Stimulated activated CD8-positive, alpha-beta memory T cell treated with anti-CD3 and anti-CD28 coated beads, Interleukin-15, amount 100 ng/mL, for 4 hours (primary cell): ENCODE measurements at places on chromosomes 5 and 9.

- no peak for DNase-seq
Observed at GRCh38 chr5:9644630-9645029, 14.5 kb upstream of the TAS2R1 start.

GRCh38 chr5:61450493-61451279, 118.6 kb downstream of the ZSWIM6 start:
- DNase-seq: no peak

GRCh38 chr5:176890455-176891330, 8.5 kb downstream of the HK3 start:
- no peak for DNase-seq

DNA sequence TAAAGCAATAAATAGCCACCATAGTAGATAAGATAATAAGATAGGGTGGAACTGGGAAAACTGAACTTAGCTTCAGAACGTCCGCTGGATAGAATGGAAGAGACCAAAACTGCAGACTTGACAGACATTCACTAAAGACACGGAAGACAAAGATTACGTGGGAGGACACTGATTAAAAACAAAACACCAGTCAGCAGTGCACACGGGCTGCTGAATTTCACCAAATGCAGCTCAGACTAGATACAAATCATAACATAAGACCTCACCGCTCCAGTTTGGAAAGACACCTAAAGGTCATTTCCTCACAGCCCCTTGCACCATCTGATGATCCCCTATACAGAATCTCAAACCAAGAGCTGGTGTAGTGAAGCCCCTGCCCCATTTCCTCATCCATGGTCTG, 2.9 kb upstream of the OR2Y1 start:
- no peak for DNase-seq

GRCh38 chr5:90807496-90807895, 248.9 kb downstream of the ADGRV1 start:
- DNase-seq: no peak

DNA sequence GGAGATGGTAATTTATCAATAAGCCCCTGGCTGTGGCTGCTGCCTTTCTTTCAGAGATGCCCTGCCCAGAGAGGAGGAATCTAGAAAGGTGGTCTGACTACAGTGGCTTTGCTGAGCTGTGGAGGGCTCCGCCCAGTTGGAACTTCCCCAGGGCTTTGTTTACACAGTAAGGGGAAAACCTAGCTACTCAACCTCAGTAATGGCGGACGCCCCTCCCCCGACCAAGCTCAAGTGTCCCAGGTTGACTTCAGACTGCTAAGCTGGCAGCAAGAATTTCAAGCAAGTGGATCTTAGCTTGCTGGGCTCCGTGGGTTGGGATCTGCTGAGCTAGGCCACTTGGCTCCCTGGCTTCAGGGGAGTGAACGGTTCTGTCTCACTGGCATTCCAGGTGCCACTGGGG, 865.4 kb upstream of the ACO1 start:
- DNase-seq: no peak

DNA sequence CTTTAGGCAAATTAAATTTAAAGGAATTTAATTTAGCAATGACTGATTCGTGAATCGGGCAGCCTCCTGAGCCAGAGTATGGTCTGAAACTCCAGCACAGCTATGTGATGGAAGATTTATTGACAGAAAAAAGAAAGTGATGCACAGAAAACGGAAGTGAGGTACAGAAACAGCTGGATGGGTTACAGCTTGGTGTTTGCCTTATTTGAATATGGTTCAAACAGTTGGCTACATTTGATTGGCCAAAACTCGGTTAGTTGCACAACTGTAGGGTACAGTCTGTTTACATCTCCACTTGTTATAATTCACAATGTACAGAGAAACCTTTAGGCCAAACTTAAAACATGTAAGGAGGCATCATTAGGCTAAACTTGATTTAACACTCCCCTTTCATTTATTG, 1716.1 kb upstream of the C9orf72 start:
- no peak for DNase-seq

DNA sequence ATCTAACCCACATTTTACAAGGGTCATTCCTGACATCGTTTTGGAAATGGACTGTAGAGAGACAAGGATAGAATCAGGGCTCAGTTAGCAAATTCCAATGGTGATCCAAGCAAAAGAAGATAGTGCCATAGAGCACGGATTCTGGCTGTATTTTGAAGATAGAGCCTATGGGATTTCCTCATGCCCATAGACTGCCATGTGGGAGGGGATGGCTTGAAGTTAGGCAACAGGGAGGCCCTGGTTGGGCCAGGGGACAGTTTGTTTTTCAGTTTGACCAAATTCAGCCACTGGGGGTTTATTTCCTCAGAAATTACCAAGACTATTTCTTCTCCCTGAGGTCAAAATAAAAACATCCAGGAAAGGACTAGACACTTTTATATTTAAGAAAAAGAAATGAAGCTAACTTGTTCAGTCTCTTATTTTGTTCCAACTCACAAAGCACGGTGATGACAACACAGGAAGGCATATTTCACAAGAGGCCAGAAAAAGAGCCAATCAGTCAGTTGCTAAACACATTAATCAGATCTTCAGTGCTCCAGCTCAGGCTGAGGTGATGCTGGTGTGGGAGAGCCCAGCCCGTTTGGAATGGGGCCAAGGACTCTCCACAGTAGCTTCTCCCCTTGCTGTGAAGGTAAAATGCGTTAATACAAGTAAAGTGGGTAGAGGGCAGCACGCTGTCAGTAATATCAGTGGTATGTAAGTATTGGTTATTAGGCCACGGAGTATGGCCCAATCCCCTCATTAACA, 4.4 kb upstream of the DCTN4 start:
- DNase-seq: no peak

GRCh38 chr9:1458503-1458902, 408.3 kb downstream of the DMRT2 start:
- no peak for DNase-seq
